Substantia nigra (tissue), 51 donors: ENCODE measurements at places on chromosomes 2 and 18.

- DNase-seq: no peak
Observed at GRCh38 chr2:61962095-61962984, 56.9 kb downstream of the COMMD1 start.

GRCh38 chr2:206250041-206250897, 24.2 kb upstream of the ZDBF2 start:
- no peak for DNase-seq

GRCh38 chr2:196487417-196487816, 152.1 kb upstream of the CCDC150 start:
- no peak for DNase-seq

GRCh38 chr2:210913461-210913860, 357.1 kb downstream of the CPS1 start:
- no peak for DNase-seq

DNA sequence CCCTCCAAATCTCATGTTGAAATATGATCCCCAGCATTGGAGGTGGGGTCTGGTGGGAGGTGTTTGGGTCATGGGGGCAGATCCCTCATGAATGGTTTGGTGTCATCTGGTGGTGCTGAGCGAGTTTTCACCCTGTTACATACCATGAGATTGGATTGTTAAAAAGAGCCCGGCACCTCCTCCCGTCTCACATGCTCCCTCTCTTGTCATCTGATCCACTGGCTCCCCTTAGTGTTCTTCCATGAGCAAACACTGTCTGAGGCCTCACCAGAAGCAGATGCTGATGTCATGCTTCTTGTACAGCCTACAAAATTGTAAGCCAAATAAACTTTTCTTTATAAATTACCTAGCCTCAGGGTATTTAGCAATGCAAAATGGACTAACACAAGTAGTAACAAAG, 405.0 kb upstream of the SLC39A10 start:
- DNase-seq: no peak

DNA sequence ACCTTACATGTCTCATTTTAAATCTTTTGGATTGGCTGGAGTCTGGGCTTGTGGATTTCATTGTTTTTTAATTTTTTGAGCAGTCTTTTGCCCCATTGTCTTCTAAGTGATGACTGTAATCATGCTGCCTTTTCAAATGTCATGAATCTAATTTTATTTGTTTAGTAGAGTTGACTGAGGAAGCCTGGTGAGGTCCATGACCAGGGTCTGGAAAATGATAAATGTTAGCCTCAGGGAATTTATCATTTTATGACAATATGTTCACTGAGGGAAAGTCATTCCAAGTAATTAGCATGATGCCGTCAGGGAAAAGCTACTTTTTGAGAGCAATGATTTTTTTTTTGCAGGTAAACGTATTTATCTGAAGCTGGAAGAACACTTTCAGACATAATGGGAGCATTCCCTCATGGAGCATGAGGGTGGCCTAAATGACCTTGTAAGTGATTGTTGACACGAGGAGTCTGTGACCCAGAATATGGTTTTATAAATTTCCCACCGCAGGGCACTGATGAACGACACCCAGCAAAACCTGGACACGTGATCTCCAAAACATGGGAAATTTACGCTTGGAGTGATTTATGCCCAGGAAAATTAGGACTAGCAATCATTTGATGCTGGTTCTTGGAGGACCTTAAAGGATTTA, 155.3 kb upstream of the NABP1 start:
- no peak for DNase-seq
